ENCODE measurements at places on chromosomes 16 and 17. TPM values are rescaled to one million over a fixed set of nuclear protein-coding genes. Genes with fewer than 3 reads are reported as not detected.

GRCh38 chr16:49838441-49839016, 17.4 kb downstream of the ZNF423 start:
- H3K4me3 ChIP-seq = peak overlapping the region; percentile 5
- no peaks in the 10 kb centered on the region for H3K27me3 ChIP-seq
- no peaks in the 10 kb centered on the region for H3K36me3 ChIP-seq
- DNase-seq = no peak
- H3K27ac ChIP-seq = no peak overlapping the region

DNA sequence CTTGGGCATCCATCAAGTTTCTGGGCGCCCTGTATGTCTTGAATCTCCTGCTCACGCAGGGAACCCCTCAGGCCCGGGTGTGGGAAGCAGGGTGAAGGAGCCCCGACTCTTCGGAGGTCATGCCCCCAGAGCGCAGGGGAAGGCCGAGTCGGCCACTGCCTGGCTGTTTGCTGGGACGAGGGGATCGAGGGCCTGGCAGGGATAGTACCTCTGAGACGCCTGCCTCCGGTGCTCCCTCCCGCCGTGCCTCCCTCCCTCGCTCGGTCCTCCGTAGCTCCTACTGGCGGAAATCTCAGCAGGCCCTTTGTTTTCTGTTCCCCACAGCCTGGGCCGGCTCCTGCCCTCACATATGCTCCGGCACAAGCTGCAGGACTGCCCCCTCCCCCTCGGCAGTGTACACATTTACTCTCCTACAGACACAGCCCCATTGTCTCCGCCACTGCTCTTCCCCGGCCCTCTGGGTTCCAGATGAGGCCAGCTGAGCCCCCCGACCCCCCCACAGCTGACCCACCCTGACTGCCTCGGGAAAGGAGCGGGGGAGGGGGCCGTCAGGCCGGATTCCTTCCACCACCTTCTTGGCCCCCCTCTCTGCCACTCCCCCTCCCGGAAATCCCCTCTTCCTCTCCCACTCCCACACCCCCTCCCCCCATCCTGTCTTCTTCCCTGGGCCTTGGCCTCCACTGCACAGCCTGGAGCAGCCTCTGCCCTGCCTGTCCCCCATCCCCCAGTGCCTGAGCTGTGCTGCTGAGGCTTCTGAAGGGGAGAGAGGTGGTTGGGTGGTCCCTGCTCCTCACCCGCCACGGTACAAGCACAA, 1.4 kb downstream of the TRAF4 start:
- peak; percentile 27 for DNase-seq
- H3K4me1 ChIP-seq = peaks cover 31% of the 10 kb centered on the region
- H3K27ac ChIP-seq = peak overlapping the region; percentile 77
- peaks cover 7% of the 10 kb centered on the region for H3K36me3 ChIP-seq
- H3K4me3 ChIP-seq = peak overlapping the region; percentile 85

DNA sequence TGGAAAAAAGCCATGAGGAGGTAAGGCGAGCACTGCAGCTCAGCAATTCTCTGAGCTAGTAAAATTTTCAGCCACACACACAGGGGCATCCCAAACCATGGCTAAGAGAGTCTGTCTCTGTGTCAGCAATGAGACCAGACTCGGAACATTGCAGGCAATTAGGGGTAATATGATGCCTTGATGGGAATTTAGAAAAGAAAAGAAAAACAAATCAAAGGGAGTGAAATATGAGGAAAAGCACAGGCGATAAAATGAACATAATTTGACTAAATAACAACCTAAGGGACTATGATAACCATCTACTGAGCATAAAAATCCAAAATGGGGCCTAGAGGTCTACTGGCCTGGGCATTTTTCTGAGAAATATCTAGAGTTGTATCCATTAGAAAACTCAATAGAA, 546.0 kb upstream of the PSMD7 start:
- H3K36me3 ChIP-seq = no peaks in the 10 kb centered on the region
- no peaks in the 10 kb centered on the region for H3K27me3 ChIP-seq
- H3K4me1 ChIP-seq = no peaks in the 10 kb centered on the region
- no peak overlapping the region for H3K4me3 ChIP-seq
- H3K27ac ChIP-seq = no peak overlapping the region

DNA sequence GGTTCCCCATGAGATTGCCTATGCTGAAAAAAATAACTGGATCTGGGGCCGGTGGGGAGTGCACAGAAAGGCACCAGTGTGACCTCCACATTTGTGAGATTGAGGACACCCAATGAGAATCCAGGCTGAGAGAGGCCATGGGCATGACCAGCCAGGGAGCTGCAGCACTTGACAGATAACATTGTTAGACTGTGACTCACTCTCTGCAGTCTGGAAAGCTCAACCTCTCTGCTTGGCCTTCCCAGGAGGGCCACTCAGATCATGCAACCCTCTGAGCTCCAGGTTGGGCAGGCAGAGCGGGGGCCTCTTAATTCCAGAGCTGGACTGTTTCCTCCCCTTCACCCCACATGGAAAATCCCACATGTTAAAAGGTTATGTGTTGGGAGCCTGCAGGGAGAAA, 30.1 kb downstream of the FZD2 start:
- peak; percentile 98 for DNase-seq
- peak overlapping the region; percentile 87 for H3K27ac ChIP-seq
- H3K4me3 ChIP-seq = no peak overlapping the region
- no peaks in the 10 kb centered on the region for H3K36me3 ChIP-seq
- peaks cover 17% of the 10 kb centered on the region for H3K4me1 ChIP-seq

DNA sequence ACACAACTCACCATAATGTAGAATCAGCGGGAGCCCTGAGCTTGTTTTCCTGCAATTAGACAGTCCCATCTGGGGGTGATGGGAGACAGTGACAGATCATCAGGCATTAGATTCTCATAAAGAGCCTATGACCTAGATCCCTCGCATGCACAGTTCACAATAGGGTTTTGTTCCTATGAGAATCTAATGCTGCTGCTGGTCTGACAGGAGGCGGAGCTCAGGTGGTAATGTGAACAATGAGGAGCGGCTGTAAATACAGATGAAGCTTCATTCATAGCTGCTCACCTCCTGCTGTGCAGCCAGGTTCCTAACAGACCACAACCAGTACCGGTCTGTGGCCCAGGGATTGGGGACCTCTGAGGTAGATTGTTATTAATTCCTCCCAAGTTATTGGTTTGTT, 2.9 kb upstream of the DOK4 start:
- no peak for DNase-seq
- H3K27me3 ChIP-seq = no peaks in the 10 kb centered on the region
- peaks cover 4% of the 10 kb centered on the region for H3K4me1 ChIP-seq
- no peak overlapping the region for H3K4me3 ChIP-seq
- no peak overlapping the region for H3K27ac ChIP-seq
- no peaks in the 10 kb centered on the region for H3K36me3 ChIP-seq

DNA sequence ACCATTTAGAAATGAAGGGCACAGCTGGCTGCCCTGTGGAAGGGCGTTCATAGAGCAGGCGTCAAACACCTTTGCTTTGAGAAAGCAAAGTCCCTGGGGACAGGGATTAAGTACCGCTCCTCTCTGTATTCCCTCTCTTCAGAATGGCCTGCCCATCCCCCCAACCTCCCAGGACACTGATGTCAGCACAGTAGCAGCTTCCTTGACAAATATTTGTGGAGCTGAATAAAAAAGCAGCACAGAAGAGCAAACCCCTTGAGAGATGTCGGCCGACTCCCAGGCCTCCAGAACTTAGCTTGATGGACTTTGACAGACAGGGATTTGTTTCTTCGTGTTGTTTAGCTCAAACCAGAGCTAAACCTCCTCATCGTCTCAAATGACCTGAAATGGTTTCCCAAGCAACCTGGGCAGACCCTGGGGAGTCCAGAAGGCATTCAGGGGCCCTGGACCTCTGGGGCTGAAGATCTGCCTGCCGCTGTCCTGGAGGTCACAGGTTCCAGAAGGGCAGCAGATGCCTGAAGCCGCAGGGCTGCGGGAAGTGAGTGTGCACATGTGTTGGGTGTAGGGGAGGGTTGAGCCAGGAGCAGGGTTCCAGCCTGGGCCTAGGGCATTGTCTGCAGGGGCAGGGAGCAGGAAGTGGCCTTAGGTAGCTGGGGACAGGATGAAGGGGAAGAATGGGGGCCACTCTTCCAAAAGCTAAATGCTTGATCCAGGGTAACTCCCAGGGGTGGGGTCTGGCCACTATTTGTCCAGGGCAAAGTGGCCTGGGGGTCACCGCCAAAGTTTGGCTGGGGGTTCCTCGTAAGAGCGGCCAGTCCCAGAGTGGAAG, 42.3 kb upstream of the NKD1 start:
- H3K27me3 ChIP-seq = no peaks in the 10 kb centered on the region
- no peak for DNase-seq
- no peak overlapping the region for H3K27ac ChIP-seq
- H3K4me1 ChIP-seq = no peaks in the 10 kb centered on the region
- no peaks in the 10 kb centered on the region for H3K36me3 ChIP-seq

GPR142 gene
- total RNA-seq = not detected

RAPGEFL1 gene
- total RNA-seq = 6.8 TPM

DNA sequence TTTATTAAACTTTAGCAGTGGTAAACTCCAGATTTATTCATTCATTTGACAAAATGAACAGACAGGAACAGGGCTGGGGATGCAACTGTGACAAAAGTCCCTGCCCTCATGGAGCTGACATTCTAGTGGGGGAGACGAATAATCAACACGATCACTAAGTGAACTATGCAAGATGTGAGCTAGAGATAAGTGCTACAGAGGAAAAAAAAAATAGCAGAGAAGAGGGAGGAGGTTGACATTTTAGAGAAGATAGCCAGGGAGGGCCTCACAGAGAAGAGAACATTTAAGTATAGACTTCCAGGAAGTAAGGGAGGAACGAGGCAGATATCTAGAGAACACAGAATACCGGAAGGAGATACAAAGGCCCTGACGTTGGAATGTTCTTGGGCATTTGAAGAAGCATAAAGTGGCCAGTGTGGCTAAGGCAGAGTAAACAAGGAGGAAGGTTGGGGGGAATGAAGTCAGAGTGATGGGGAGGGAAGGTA, 17.9 kb upstream of the AP1G1 start:
- H3K4me1 ChIP-seq = no peaks in the 10 kb centered on the region
- H3K27me3 ChIP-seq = no peaks in the 10 kb centered on the region
- H3K4me3 ChIP-seq = no peak overlapping the region
- H3K36me3 ChIP-seq = no peaks in the 10 kb centered on the region
- DNase-seq = no peak

- DNase-seq = no peak
- H3K36me3 ChIP-seq = no peaks in the 10 kb centered on the region
- H3K4me3 ChIP-seq = no peak overlapping the region
- no peaks in the 10 kb centered on the region for H3K4me1 ChIP-seq
- peaks cover 13% of the 10 kb centered on the region for H3K27me3 ChIP-seq
Measured at GRCh38 chr17:43683928-43684653, 22.4 kb upstream of the MEOX1 start.

MT1B gene
- not detected for total RNA-seq

DNA sequence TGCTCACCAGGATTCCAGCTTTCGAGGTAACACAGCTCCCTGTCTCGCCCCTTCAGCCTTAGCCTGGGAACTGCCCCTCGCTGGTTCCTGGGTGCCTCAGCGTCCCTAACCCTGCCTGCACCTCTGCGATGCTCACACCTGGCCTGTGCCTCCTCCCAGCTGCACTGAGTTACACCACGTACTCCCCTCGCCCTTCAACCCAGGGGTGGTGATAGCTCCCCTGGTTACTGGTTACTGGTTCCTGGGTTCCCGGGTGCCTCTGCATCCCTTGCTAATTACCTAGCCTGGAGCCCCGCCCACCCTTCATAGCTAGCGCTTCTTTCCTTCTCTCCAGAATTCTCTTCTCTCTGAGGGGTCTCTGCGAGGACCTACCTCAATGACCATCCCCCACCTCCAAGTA, 65.3 kb upstream of the PLCG2 start:
- H3K36me3 ChIP-seq = no peaks in the 10 kb centered on the region
- peaks cover 16% of the 10 kb centered on the region for H3K4me1 ChIP-seq
- H3K4me3 ChIP-seq = no peak overlapping the region
- DNase-seq = no peak
- H3K27me3 ChIP-seq = no peaks in the 10 kb centered on the region

GRCh38 chr17:80671825-80672110, 127.1 kb downstream of the RPTOR start:
- H3K27ac ChIP-seq = no peak overlapping the region
- no peak for DNase-seq
- peaks cover 11% of the 10 kb centered on the region for H3K4me1 ChIP-seq
- no peaks in the 10 kb centered on the region for H3K27me3 ChIP-seq
- no peak overlapping the region for H3K4me3 ChIP-seq

DNA sequence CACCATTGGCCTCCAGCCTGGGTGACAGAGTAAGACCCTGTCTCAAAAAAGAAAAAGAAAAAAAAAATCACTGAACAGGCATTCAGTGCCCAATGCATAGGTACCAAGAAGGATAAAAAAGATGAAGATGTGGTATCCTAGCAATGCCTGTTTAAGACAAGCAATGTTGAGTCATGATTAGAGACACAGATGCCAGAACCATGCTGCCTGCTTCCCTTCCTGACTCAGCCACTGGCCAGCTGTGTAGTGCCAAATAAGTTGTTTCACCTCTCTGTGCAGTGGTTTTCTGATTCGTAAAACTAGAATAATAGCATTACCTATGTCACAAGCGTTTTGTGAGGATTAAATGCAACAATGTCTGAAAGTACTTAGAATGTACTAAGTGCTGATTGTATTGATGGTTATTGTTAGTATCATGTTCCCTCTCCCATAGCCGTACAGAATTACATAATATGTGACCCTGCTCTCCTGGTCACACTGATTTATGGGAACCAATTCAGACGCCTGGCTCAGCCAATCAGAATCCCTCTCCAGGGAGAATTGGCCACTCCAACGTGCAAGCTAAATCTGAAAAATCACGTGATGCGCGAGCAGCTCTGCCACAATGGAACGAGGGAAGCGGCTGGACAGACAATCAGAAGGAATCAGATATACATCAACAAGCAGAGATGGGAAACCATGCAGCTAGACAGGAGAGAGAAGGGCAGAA, 241.9 kb downstream of the SLC39A11 start:
- H3K4me3 ChIP-seq = no peak overlapping the region
- DNase-seq = peak; percentile 62
- no peaks in the 10 kb centered on the region for H3K27me3 ChIP-seq

ARHGAP23 gene
- 118 TPM for total RNA-seq

GRCh38 chr16:85664580-85665372, 24.0 kb downstream of the GINS2 start:
- H3K4me1 ChIP-seq = no peaks in the 10 kb centered on the region
- H3K36me3 ChIP-seq = peaks cover 8% of the 10 kb centered on the region
- no peak overlapping the region for H3K4me3 ChIP-seq
- no peak overlapping the region for H3K27ac ChIP-seq

DNA sequence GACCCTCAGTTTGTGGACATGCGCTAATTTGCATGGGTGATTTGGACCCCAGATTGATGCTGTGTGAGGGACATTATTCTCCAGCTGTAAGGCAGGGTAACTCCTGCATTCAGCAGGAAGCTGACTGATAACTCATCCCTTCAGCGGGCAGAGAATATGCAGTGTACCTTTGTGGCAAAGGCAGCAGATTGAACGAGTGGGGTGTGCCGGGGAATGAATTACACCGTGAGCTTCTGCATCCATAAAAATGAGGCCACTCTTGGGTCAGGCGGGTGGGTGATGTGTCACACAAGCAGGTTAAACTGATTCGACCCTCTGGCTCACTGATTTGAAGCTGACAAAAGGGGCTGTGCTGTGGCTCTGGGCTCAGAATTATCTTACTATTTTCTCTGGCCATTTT, 128.9 kb upstream of the PMFBP1 start:
- no peaks in the 10 kb centered on the region for H3K4me1 ChIP-seq
- no peak overlapping the region for H3K27ac ChIP-seq
- DNase-seq = no peak
- no peak overlapping the region for H3K4me3 ChIP-seq

- H3K36me3 ChIP-seq = no peaks in the 10 kb centered on the region
- H3K4me3 ChIP-seq = no peak overlapping the region
- no peak overlapping the region for H3K27ac ChIP-seq
- peaks cover 13% of the 10 kb centered on the region for H3K27me3 ChIP-seq
Measured at GRCh38 chr16:86052115-86052670, 153.2 kb downstream of the IRF8 start.

CCL8 gene
- not detected for total RNA-seq

GRCh38 chr16:22388101-22388644, 13.8 kb upstream of the CDR2 start:
- H3K27ac ChIP-seq = no peak overlapping the region
- no peaks in the 10 kb centered on the region for H3K36me3 ChIP-seq
- no peak for DNase-seq
- peaks cover 4% of the 10 kb centered on the region for H3K4me1 ChIP-seq
- H3K27me3 ChIP-seq = no peaks in the 10 kb centered on the region
